Esophagus squamous epithelium (tissue), 5 donors: ENCODE measurements at places on chromosomes 13 and 19.

- DNase-seq: no peak
Measured at GRCh38 chr13:31476753-31477152, 262.6 kb upstream of the RXFP2 start.

GRCh38 chr19:35673121-35673804, 6.9 kb downstream of the UPK1A start:
- no peak for DNase-seq

DNA sequence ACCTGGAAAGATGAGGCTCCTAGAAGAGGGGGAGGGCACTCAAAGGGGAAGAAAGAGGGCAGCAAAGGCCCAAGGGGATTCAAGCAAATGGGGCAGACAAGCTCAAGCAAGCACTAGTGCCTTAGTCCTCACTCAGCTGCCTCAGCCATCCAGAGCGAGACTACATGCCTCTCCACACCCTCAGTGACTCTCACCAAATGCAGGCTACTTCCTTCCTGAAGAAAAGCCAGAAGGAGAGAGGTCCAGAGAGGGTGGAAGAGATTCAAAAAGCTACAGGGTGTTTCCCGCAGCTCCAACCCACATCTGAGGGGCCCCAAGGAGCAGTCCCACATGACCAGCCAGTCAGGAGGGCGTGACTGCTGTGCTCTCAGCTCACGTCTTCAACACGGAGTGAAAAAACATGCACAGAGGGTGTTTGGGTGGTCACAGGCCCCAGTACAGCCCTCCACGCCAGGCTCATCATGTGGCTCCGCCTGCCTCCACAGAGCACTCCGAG, 40.5 kb downstream of the MIPEP start:
- no peak for DNase-seq

- DNase-seq: no peak
Measured at GRCh38 chr13:80499536-80500290, 158.8 kb upstream of the SPRY2 start.

- DNase-seq: no peak
Measured at GRCh38 chr19:40530091-40530901, 46.4 kb upstream of the SHKBP1 start.

DNA sequence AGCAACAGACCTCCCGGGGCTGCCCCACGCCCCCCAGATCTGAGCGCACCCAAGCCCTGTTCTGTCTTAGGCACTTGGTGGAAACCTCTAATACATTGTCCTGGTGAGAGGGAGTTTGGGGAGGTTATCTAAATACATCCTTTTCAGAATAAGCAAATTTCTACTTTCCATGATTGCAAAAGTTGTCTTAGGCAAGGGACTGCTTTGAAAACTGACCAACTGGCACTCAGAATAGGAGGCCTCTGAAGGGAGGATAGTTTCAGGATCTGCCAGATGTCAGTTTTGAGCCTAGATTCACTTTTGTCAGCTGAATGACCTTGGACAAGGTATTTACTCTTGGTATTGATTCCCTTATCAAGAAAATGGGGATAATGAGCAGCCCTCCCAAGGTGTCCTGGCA, 11.8 kb downstream of the SERP2 start:
- DNase-seq: no peak

- no peak for DNase-seq
Measured at GRCh38 chr19:19778666-19779065, 42.9 kb downstream of the ZNF506 start.

GRCh38 chr13:60214213-60215055, 50.7 kb upstream of the DIAPH3 start:
- DNase-seq: no peak

- DNase-seq: no peak
Measured at GRCh38 chr13:25927932-25928331, 123.9 kb downstream of the SHISA2 start.

DNA sequence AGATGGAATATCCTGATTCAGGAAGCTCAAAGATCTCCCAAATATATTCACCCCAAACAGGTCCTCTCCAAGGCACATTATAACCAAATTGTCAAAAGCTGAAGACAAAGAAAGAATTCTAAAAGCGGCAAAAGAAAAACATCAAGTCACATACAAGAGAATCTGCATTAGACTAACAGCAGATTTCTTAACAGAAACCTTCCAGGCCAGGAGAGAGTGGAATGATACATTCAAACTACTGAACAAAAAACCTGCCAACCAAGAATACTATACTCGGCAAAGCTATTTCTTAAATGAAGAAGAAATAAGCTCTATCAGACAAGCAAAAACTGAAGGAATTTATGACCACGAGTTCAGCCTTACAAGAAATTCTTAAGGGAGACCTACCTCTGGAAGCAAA, 120.6 kb upstream of the WASF3 start:
- DNase-seq: no peak

GRCh38 chr13:76387566-76387965, 498.6 kb downstream of the KCTD12 start:
- no peak for DNase-seq

GRCh38 chr19:9040131-9040530, 29.9 kb upstream of the MUC16 start:
- DNase-seq: no peak

DNA sequence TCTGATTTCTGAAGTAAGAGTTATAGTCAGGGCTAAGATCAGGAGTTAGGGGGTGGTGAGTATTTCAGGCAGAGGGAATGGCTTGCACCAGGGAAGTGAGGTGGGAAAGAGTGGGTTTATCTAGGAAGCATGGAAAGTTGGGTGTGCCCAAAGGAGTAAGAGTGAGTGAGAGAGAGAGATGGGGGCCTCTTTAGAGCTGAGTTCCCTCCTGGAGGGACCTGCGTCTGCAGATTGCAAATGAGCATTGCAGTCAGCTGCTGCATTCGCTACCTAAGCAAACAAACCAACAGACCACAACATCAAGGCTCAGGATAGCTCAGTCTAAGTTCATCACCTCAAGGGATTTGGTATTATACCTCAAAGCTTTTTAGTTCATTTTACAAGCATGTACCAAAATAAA, 405.8 kb downstream of the FGF9 start:
- no peak for DNase-seq

DNA sequence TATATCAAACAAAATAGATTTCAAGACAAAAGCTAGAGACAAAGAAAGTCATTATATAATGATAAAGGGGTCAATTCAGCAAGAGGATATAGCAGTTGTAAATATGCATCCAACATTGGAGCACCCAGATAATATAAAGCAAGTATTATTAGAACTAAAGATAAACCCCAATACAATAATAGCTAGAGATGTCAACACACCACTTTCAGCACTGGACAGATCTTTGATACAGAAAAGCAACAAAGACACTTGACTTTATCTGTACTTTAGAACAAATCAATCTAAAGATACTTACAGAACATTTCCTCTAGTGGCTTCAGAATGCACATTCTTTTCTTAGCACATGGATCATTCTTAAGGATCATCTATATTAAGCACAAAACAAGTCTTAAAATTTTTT, 59.1 kb upstream of the TEX29 start:
- no peak for DNase-seq

GRCh38 chr19:52748336-52748950, 13.6 kb upstream of the ZNF611 start:
- no peak for DNase-seq

GRCh38 chr19:7740682-7741054, 6.7 kb downstream of the CD209 start:
- no peak for DNase-seq

- no peak for DNase-seq
Measured at GRCh38 chr13:35474496-35475211, 1.8 kb downstream of the MAB21L1 start.

DNA sequence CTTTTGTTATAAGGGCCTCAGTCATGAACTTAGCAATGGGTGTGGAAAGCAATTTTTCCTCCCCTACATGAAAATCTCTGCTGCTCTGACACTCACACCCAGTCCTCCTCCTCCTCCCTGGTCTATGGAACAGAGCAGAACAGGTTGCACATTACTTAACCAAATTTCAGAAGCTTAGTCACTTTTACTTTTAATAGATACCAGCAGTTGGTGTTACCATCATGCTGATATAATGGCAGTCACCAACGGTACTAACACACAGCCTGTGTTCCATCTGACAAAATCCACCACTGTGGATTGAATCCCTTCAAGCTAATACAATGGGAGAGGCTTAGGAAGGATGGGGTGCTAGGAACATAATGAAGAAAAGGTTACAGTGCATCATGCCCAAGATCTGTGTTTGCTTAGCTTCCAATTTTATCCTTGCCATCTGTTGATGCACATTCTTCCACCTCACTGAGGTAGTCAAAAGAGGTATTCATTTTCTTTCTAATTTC, 9.8 kb downstream of the TPT1 start:
- DNase-seq: no peak

GRCh38 chr13:67143544-67144115, 86.5 kb downstream of the PCDH9 start:
- no peak for DNase-seq

DNA sequence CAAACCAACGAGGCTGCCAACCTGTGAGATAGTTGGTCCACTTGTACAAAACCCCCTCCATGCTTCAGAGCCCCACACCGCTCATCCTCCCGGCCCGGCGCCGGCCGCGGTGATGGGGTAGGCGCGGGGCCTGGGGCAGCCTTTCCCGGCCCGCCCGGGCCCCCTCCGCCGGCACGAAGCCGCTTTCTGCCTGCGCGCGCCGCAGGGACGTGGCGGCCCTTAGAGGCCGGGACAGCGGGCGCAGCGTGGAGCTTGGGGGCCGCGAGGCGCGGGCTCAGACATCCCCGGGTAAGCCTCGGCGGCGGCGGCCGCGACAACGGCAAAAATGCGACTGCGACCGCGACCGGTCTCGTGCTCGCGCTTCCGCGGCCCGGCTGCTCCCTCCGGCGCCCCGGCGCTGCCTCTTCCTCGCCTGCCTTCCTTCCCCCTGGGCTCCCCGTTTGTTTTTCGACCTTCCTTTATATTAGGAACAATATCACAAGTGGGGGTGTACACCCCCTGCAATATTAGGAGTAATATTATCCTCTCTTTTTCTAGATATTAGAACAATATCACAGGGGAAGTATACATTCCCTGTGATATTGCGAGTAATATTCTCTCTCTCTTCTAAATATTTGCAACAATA, 53.9 kb upstream of the CEACAM21 start:
- DNase-seq: no peak

DNA sequence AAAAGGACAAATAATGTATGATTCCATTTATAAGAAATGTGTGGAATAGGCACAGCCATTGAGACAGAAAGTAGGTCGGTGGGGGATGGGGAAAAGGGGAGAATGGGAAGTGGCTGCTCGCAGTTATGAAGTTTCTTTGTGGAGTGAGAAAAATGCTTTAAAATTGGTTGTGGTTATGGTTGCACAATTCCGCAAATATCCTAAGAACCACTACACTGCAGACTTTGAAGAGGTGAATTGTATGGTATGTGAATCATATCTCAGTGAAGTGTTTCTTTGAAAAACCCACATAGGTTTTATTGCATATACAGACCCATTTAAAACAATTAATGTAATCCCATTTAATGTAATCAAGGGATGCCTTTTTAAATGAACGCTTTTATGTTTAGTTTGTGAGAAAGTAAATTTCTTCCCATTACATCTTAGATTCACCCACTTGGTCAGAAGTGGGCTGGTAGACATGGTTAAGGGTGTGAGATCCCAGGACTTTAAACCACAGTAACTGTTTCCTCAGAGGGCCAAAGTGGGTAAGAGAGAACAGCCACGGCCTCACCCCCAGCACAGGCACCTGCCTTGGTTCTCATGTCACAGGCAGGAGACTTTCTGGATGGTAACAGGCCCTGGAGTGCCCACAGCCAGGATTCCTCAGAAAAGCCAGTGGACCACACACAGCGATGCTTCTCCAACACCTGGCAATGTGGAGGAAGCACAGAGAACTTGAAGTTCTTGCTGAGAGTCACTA, 119.3 kb upstream of the GJB6 start:
- DNase-seq: no peak

GRCh38 chr13:28622286-28622685, 36.6 kb upstream of the POMP start:
- no peak for DNase-seq
